ENCODE measurements at places on chromosomes 7 and 10. TPM values are rescaled to one million over a fixed set of nuclear protein-coding genes. Genes with fewer than 3 reads are reported as not detected.
A peak's percentile ranks its signal among the peaks of the same experiment; 100 is the strongest.

PDCD4 gene
- total RNA-seq, result 21.0 TPM

FOXP2 gene
- total RNA-seq, result not detected

DOCK1 gene
- 60.4 TPM for total RNA-seq

DNA sequence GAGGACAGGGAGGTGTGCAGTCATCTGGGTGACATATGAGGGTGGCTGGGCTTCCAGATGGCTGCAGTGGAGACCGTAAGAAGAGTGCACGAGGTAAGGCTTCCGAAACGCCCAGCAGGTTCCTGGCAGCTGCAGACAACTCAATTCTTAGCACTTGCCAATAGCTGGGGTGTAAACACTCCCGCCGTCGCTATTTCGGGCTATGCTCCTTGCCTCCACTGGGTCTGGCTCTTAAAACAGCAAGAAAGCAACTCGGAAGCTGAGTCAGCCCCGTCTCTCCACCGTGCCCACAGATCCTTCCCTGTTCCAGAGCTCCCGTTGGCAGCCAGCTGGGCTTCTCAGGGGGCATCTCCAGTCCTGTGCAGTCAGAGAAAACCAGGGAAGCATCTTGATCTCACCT is 6.1 kb upstream of the PDGFA start:
- DNase-seq, result no peak
- no peaks in the 10 kb centered on the region for H3K36me3 ChIP-seq
- H3K4me3 ChIP-seq, result no peak overlapping the region
- H3K4me1 ChIP-seq, result peaks cover 14% of the 10 kb centered on the region
- H3K27ac ChIP-seq, result no peak overlapping the region

DNA sequence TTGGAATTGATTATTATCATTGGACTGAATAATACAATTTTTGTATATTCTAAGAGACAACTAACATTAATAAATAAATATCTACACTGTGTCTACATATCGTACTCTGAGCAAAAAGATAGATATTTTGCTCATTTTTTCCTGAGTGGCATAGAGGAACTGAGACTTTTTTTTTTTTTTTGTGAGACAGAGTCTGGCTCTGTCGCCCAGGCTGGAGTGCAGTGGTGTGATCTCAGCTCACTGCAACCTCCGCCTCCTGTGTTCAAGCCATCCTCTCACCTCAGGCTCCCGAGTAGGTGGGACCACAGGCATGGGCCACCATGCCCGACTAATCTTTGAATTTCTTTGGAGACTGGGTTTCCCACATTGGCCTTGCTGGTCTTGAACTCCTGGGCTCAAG is 14.0 kb downstream of the KMT2E start:
- H3K4me3 ChIP-seq, result no peak overlapping the region
- H3K4me1 ChIP-seq, result peaks cover 21% of the 10 kb centered on the region
- no peak overlapping the region for H3K27ac ChIP-seq
- no peaks in the 10 kb centered on the region for H3K27me3 ChIP-seq
- no peak for DNase-seq

DNA sequence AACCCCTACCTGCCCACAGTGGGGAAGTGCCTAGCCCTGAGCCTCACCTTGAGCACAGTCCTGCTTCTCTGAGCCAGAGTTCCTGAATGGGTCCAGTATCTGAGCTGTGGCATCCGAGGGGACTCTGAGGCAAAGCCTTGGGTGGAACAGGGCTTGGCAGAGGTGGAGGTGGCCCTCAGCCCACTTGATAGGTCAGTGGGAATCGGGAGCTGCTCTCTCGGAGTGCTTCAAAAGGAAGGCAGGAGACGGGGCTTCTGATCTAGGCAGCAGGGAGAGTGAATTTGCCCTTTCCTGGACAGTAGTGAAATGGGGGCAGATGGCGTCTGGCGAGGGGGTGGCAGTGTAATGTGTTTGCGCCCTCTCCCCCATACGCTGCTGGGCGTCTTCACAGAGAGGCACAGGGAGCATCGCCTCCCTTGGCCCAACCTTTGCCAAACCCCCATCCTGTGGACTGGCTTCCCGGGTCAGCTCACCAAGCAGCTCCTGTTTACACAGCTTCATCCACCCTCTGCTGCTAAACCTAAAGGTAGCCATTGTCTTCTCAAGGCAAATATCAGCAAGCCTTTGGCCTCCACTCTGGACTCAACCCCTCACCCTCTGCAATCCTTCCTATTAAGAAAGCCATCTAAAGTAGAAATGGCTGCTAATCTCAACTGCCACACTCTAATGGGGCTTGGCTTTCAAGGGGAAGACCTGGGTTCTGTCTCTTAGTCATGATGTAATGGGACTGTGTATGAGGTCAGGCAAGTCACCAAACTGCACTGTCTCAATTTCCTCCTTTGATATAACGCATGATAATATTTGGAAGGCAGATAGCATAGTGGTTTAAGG is 21.1 kb upstream of the VDAC2 start:
- H3K27ac ChIP-seq, result no peak overlapping the region
- no peaks in the 10 kb centered on the region for H3K27me3 ChIP-seq
- peaks cover 2% of the 10 kb centered on the region for H3K36me3 ChIP-seq
- peaks cover 20% of the 10 kb centered on the region for H3K4me1 ChIP-seq

GRCh38 chr10:2118201-2118600 is 380.9 kb upstream of the ADARB2 start:
- H3K4me3 ChIP-seq, result no peak overlapping the region
- peaks cover 11% of the 10 kb centered on the region for H3K4me1 ChIP-seq
- no peaks in the 10 kb centered on the region for H3K27me3 ChIP-seq
- no peaks in the 10 kb centered on the region for H3K36me3 ChIP-seq

- DNase-seq, result peak; percentile 93
- no peak overlapping the region for H3K4me3 ChIP-seq
- H3K36me3 ChIP-seq, result peaks cover 18% of the 10 kb centered on the region
- H3K27me3 ChIP-seq, result no peaks in the 10 kb centered on the region
Measured at GRCh38 chr10:22606164-22606614, 108.2 kb downstream of the PIP4K2A start.

- DNase-seq, result no peak
- H3K4me3 ChIP-seq, result no peak overlapping the region
- peaks cover 13% of the 10 kb centered on the region for H3K4me1 ChIP-seq
- H3K36me3 ChIP-seq, result peaks cover 63% of the 10 kb centered on the region
- H3K27ac ChIP-seq, result no peak overlapping the region
Measured at GRCh38 chr7:16698200-16698905, 52.4 kb downstream of the BZW2 start.
